ENCODE measurements at places on chromosomes 5 and 9.

DNA sequence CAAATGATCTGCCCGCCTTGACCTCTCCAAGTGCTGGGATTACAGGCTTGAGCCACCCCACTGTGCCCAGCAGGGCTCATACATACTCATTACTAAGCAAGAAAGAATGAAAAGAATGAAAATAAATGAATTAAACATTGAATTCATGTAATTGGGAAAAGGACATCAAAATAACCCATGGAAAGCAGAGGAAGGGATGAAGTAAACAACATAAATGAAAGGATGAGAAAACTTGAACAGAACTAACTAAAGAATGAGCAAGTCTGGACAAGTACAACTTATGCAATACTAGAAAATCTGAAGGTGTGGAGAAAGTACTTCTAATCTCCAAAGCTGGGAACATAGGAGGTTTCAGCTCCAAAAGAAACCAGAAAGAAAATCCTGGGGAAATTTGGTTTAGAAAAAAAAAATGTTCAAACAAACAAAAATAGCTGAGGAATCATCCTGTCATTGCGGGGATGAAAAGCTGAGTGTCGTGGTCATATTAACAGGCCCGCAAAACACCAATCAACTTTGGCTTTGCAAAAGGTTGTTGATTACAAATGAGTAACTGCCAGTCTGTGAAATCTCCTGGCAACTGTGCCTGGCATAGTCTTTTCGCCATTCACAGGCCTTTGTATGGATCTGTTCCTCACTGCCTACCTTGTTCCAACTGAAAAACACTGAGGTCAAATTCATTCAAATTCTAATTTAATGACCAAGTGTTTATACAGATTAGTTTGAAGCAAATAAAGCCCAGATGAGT, 2.3 kb upstream of the AK3 start:
- no peak for DNase-seq

- DNase-seq = no peak
Measured at GRCh38 chr5:54889826-54890225, 95.6 kb downstream of the ESM1 start.

GRCh38 chr5:158805195-158805594, 294.5 kb downstream of the EBF1 start:
- DNase-seq = no peak

DNA sequence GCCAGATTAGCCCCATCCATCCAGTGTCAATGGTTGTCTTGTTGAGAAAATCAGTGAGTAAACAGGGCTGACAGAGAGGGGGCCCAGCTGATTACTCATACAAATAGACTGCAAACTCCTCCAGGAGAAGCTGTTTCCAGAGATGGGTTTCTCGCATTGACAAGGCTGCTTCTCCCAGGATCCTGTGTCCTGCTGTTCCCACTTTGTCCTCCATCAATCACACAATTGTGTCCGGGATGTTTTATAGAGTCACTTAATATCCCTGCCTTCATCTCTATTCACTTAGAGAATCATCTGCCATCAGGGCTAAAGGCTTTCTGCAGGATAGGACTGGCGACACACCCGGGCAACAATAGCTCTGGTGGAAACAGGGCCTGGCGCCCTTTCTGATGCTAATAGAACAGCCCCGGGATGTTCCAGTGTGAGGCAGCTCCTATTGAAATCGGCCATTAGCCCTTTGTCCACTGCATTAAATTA, 71.7 kb upstream of the TBCA start:
- no peak for DNase-seq

DNA sequence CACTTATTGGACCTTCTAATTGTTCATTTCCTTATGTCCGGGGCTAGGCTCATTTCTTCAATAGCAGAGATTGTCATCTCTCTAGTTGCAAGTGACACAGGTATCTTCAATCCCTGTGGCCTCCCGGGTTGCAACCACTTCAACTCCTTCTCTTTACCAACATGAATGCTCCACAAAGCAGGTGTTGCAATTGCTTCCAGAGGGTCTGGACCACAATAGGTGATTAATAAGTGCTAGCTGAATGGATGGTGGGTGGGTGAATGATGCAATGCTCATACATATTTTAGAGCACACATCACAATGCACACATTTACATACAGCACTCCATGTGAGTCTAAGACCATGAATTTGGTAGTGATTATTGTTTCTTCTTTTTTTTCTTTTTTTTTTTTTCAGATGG, 2.6 kb downstream of the CEMIP2 start:
- no peak for DNase-seq

GRCh38 chr5:134003064-134003816, 1.5 kb downstream of the VDAC1 start:
- DNase-seq = no peak

- DNase-seq = no peak
Measured at GRCh38 chr5:74257645-74258313, 382.7 kb downstream of the ENC1 start.
